RCC 7860 (cell line): ENCODE measurements at places on chromosomes 2 and 18.

- peak; percentile 83 for DNase-seq
These were observed 18.2 kb downstream of the FHOD3 start for GRCh38 chr18:36315736-36316135.

- DNase-seq = no peak
These were observed 152.0 kb downstream of the GALNT14 start for GRCh38 chr2:30986231-30986580.

DNA sequence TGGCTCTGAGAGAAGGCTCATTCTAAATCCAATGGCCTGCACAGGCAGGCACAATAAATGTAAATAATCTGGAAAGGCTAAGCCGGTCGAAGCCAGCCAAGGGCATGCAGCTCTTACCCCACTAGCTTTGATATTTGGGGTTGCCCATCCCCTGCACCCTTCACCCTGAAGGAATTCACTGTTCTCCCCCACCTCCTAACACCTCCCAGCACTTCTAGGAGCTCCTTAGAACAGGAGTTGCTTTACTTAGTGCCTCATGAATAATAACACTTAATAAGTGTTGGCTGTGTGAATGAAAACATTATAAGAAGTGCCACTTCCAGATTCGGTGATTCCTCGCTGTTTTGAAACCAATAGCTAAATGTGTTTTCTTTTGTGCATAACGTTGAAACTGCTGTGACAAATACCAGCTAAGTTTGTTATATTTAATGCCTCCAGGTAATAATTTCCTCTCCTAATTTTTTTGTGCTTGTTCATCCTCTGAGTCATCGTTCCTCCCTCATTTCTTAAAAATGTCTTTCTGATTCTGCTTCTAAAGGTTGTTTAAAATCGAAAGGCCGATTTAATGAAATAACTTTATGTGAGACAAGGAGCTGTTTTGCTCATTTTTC lies 458.8 kb downstream of the METTL4 start:
- no peak for DNase-seq

DNA sequence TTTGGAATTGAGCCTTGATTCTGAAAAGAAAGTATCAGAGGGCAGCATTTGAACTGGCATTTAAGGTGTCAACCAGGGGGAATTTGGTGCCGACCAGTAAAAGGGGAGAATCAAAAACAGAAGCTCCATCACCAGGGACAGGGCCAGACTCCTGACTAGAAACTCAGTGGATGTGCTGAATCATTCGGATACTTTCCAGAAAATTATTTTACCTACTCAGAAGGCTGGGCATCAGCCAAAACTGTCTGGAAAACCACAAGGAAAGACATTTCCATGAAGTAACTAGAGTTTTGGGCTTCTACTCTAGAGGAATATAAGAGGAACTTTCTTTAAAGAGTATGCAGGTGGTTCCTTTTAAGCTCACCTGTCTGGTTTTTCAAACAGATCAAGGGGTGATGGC lies 756.6 kb downstream of the RNF144A start:
- no peak for DNase-seq

DNA sequence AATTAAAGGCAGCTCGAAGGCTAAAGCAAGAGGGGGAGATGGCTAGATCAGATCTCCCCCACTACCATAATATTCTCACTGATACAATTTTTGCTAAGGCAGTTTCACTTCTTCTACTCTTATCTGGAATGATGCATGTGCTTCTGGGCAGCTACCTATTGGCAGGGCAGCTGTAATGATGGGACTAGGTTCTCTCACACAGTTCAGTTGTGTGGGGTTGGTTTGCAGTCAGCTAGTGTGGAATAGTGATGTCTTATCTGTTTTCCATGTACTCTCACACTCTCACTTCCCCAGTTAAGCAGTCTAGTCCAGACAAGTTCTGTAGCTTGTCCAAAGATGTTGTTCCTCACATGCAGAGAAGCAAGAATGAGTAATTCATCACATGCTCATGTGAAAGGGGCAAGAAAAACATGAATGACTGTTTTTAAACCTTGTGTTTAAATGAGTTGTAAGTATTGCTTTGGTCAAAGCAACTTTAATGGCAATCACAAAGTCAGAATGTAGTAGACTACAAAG lies 836.1 kb downstream of the CBLN2 start:
- DNase-seq = no peak
